ENCODE measurements at places on chromosomes 16 and 17.

DNA sequence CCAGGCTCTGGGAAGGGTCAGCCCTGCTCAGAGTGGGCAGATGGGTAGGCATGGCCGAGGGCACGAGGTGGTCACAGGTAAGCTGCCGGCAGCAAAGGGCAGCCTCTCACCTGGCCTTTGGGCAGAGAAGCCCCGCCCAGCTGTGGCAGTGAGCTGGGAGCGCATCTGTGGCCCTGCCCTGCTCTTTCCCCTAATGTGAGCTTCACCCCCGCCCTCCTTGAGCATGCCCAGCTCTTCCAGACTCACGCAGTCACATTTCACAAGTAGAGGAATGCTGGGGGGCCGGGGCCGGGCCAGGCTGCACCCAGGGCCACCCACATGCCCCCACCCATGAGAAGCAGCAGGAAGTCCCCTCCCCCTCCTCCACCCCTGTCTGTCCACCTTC lies 40.7 kb upstream of the SLC38A10 start:
- no peak for DNase-seq

DNA sequence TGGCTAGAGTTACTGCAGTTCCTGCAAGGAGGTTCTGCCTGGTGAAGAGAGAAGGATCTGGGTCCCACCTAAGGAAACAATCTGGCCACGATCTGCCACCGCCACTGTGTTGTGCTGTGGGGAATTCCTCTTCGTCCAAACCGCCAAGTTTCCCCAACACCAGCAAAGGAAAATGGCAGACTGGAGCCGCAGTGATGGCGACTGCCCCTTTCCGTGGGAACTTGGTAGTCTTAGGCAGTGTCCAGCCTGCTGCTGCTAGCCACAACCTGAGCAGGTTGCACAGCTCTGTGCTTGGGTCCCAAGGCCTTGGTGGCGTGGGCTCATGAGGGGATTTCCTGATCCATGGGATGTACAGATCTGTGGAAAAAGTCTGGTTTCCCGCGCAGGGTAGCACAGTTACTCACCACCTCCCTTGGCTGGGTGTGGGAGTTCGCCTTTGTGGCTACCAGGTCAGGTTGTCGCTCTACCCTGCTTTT lies 28.6 kb downstream of the NFATC3 start:
- DNase-seq = no peak

DNA sequence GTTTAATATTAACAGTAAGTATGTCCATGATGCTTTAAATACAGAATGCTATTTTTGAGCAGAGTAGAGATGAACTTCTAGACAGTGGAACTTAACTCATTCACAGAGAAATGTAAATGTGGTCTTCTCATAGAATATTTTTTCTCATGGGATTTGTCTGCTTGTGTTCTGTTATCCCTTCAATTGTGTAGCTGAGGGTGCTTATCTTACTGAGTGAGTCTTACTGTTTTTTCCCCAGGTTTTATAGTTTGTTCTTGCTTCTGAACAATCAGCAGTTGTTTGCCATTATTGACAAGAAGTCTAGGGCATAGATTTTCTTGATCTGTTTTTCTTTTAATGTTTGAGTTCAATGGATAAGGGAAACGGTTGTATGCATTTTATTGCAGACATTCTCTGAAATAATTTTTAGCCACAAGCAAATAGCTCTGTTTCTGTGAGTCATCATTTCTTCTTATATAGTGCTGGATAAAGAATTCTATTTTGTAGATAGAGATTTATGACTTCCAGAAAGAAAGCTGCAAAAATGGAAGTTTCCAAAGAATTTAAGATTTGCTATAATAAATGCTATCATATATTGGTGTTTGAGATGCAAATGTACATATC lies 60.5 kb downstream of the NF1 start:
- DNase-seq = no peak

GRCh38 chr17:58985367-58985766 lies 121.3 kb downstream of the TRIM37 start:
- no peak for DNase-seq

DNA sequence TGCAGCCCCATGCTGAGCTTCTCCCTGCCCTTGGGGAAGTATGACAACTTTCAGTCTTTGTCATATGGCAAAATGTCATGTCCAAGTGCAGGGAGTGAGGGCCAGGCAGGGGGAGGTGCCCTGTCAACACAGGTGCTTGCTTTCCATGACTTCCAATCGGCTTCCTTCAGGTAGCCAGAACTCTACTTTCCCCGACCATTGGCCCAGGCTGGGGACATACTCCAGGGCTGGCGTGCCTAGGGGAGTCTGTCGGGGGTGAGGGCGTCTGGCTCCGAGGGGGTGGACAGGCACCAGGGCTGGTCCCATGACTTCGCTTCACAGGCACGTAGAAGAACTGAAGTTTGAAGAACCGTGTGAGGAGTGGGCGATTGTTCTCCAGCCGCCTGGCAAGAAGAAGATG lies 19.8 kb upstream of the PIK3R6 start:
- no peak for DNase-seq

DNA sequence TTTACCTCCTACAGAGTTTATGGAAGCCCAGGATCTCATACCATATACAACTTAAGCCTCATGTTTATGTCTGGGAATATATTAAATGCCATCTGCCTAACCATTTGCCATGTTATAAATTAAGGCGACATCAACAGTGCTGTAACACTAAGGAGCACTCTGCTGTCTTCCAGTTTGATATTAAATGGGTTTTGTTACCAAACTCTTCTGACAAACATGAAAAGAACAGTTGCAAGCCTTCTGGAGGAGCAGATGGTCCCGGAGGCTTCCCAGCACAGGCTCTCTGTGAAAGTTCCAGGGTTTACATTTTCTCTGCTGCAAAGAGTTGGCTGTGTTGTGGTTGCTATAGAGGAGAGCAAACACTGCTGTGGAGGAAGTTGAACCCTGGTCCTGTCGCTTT lies 545.3 kb upstream of the SALL1 start:
- DNase-seq = no peak

GRCh38 chr17:75774991-75775668 lies 9.5 kb upstream of the UNK start:
- DNase-seq = no peak

- no peak for DNase-seq
These were observed 20.2 kb upstream of the MAPT start for GRCh38 chr17:45874151-45874550.

GRCh38 chr16:5065813-5066212 lies at the start of gene C16orf89:
Gene C16orf89, minus strand, starts transcription at chr16:5065956. Its CDS starts 48 bp downstream, at chr16:5065908.
- DNase-seq = no peak

- no peak for DNase-seq
These were observed 7.4 kb downstream of the ELMO3 start for GRCh38 chr16:67206129-67206837.

DNA sequence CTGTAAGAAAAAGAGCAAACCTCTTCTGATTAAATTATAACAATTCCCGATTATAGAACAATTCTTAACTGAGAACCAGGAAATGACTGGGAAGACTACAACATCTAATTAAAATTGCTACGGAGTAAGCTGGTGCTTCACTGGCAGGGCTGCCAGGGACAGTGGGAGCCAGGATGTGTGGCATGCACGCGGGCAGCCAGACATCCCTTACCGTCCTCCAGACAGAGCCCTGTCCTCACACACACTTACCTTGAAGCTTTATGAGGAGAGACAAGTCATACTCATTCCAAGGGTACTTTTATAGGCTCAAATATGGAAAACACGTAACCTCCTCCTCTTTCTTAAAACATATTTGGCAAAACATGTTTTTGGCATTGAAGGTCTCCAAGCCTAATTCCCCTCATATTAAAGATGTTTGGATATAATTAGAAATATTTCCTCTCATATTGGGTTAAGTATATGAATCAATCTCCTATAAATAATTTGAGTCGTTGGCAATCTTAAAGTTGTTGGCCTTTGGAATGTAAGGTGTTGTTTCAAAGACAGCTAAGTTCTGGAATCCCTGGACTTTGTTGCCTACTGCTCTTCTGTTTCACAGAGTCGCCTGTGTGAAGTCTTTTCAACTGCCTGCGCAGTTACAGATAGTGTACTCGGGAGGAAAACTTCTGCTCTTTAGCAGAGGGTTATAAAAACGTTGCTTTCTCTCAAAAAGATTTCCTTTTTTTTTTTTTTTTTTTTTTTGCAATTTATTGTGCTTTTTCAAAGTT lies at the start of gene MYH1:
Gene MYH1 (minus strand): TSS at position 272 of the 767 bp plus-strand sequence. CDS start 1,900 bp downstream, outside the sequence.
- no peak for DNase-seq

Measured in NCI-H1436 treated with DMSO at 0.1 percent for 48 hours (cell line).